NB4 (cell line): ENCODE measurements at places on chromosomes 1 and 21.

GRCh38 chr1:154593390-154593789 is 14.6 kb downstream of the ADAR start:
- DNase-seq, result no peak

DNA sequence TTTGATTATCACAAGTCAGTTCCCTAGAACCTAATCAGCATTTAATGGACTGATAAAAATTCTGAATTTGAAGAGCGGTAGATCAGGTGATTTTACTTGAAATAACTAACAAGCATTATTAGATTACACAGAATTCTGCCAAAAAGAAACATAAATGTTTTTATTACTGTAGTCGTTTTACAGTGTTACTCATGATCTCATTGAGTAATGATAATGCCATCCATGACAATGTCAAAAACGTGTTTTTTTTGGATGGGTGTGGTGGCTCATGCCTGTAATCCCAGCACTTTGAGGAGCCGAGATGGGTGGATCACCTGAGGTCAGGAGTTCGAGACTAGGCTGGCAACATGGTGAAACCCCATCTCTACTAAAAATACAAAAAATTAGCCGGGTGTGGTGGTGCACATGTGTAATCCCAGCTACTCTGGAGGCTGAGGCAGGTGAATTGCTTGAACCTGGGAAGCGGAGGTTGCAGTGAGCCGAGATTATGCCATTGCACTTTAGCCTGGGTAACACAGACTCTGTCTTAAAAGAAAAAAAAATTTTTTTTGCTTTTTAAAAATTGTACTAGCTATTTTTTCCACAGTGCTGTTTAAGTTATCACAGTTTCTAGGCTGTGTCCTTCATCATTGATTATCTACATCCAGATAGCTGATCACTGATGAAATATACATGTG is 56.6 kb downstream of the LAMC1 start:
- no peak for DNase-seq

- DNase-seq, result peak; percentile 40
Measured at GRCh38 chr1:201028461-201028889, 5.0 kb upstream of the KIF21B start.

DNA sequence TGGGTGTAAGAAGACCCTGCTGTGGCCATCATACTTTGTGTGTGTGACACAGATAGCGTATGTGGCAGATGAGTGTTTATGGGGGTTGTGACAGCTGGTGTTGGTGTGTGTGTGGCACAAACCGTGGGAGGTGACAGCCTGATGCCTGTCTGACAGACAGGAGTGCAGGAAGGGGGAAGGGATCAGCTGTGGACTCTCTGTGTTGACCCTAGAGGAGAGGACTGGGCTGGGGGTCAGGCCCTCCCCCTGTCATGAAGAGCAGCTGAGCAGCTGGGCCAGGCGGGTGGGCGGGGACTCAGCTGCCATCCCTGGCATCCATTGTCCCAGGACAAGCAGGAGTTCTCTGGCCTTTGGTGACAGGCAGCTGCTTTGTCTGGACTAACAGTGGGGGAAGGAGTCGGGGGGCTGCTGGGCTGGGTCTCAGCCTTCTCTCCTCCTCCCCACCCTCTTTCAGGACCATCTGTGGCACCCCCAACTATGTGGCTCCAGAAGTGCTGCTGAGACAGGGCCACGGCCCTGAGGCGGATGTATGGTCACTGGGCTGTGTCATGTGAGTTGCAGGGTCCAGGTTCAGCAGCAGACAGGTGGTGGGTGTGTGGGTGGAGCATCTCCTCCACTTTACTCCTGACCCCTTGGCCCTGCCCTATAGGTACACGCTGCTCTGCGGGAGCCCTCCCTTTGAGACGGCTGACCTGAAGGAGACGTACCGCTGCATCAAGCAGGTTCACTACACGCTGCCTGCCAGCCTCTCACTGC is 2.3 kb downstream of the PLK3 start:
- DNase-seq, result no peak

GRCh38 chr1:186194107-186194756 is 180.8 kb downstream of the TPR start:
- no peak for DNase-seq

DNA sequence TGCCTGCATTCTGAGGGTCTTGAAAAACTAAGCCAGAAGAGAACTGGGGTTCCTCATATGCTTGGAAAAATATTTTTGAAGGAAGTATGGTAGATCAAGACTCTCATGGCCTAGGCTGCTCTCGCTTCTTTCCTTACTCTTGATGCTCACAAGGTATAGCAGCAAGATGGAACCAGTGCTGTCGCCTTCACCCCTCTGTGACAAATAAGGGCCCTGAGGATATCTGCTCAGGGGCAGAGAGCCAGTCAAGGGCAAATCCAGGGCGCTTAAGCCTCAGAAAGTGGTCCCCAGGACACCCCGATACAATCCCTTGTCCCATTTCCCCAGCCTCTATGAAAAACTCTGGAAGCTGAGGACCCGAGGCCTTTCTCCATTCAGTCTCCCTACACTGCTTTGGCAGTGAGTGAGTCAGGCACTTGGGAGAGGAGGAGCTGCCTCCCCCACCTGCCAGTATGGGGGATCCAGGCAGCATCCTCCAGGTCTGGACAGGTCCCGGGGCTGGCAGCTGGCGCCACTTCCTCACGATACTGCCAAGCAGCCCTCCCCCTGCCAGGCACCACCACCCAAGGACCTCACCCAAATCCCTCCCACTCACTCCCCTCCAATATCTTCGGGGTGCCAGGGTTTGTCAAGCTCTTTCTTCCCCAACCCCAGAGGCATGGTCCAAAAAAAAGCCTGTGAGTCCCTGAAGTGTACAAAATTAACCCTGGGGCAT is 1.3 kb downstream of the IGSF9 start:
- no peak for DNase-seq

DNA sequence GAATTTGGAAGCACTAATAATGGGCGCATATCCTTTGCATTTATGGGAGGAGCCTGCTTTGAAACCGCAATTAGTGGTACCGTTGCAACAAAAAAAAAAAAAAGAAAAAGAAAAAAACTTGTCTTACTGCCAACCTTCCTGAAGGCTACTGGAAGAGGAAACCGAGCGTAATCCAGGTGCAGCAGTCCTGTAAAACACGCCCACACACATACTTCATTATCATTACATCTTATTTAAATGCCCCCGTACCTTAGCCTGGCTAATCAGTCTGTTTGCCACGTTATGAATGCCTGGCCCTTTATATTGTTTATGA is 686 bp upstream of the ZNF281 start:
- peak; percentile 61 for DNase-seq

- peak; percentile 49 for DNase-seq
Measured at GRCh38 chr21:22791986-22792560, 1793.9 kb downstream of the NCAM2 start.

GRCh38 chr1:159825564-159825963 is 1.1 kb upstream of the SLAMF8 start:
- DNase-seq, result no peak

DNA sequence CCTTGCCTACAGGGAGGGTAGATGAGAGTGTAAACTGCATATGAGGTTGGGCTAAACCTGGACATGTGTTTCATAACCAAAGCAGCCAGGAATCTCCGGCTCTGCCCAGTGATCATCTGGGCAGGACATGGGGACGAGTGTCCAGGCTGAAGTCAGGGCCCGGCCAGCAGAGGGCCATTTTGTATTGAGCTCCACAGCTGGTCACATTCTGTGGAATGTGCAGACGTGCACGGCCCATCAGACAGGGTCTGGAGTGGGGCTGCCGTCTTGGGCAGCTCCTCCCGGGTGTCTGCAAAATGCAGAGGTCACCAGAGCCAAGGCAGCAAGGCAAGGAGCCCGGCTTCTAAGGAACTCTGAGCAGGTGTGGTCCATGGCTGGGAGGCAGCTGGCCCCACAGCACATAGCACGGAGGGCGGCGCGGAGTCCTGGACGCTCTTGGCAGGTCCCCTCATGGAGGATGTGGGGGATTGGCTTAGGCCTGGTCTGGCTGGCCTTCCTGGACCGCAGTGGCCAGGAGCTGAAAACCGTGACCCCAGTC is 6.2 kb downstream of the LRRC3 start:
- DNase-seq, result no peak

DNA sequence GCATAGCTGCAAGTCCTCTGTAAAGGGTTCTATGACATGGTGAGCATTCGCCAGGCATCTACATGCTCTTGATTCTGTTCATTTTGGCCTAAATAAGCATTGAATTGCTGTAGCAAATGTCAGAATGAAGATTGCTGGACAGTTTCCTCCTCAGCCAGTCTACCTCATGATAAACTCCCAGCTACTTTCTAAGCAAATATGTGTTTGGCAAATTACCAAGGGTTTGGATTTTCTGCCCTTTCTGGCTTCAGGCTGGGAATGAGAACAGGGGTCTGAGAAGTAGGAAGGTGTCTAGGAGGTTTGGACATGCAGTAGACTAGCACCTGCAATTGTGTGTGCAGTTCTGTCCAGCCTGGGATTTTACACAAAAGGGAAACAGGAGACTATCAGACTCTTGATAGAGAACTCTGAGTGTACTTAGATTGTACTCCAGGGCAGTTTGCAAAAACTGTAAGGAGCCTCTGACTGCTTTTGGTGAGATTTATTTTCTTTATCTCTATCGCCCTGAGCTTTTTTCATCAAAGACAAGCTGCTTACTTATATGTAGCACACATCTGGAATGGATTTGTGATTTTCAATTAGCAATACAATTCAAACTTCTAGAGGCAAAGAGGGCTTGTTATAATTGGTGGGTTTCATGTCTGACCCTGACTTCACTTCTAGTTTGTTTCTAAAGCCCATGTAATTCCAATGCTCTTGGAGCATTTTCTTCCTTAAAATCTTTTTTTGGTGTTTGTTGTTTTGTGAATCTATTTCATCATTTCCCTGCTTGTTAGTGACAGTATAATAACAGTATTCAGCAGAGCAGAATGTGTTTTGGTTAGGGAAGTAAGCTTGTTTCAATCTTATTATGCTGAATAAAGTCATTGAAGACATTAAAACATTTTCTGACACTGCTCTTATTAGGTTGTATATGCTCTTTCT is 150.8 kb downstream of the VPS13D start:
- DNase-seq, result no peak

GRCh38 chr1:46003315-46003714 is 129.1 kb downstream of the PIK3R3 start:
- peak; percentile 83 for DNase-seq

- DNase-seq, result peak; percentile 72
Measured at GRCh38 chr1:226679853-226680516, 59.1 kb downstream of the ITPKB start.

DNA sequence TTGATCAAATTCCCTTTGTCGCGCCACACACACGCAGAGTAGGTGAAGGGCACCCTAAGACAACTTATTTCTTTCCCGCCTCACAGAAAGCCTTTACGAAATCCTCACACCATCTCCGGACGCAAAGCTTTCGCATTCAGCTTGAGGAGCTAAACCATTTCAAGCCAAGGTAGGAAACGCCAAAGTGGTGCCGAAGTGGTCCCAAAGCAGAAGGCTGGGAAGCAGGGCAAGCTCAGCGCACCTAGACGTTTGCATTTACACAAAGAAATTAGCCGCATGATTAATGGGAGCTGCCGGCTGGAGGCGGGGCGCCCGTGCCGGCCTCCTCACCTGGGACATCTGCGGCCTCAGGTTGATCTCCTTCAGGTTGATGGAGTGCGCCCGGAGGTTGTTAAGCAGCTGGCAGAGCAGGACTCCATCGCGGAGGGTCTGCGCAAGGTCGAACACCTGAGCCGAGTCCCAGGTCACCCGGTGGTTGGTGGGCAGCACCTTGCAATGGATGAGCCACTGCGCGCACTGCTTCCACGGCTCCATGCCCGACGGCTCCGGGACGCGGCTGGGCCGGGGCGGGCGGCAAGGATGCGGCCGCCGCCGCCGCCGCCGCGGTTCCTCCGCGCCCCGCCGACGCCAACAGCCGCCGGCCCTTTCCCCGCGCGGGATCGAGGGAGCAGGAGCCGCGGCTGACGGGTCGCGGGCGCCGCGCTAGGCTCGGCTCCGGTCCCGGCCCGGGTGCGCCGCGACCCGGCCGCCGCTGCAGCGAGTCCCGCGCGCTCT is 457 bp downstream of the VAV3 start:
- DNase-seq, result no peak

DNA sequence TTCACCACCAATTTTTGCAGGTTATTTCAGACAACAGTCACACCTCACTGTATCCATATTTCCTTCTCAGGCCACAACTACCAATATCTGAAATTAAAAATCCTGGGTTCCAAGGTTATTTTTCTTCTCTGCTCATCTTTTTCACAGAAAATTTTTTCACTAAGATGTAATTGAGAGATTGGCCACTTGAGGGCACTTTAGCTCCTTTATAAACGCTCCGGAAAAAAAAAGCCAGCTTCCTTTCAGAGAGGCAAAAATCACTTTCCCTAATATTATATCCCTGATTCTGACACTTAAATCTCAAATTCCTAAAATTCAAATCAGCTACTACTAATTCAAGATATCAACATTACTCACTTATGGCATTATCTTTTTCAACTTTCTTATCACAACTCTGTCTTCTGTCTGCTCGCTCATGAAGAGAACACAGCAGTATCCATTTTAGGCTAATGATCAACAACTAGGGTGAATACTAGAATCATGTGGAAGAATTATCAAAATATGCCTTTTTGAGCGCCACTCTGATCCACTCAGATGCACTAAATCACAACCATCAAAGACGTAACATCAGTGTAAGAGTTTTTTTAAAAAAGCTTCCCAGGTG is 101.4 kb upstream of the RGS1 start:
- DNase-seq, result peak; percentile 39

GRCh38 chr1:56191369-56191768 is 388.0 kb downstream of the PLPP3 start:
- DNase-seq, result no peak

DNA sequence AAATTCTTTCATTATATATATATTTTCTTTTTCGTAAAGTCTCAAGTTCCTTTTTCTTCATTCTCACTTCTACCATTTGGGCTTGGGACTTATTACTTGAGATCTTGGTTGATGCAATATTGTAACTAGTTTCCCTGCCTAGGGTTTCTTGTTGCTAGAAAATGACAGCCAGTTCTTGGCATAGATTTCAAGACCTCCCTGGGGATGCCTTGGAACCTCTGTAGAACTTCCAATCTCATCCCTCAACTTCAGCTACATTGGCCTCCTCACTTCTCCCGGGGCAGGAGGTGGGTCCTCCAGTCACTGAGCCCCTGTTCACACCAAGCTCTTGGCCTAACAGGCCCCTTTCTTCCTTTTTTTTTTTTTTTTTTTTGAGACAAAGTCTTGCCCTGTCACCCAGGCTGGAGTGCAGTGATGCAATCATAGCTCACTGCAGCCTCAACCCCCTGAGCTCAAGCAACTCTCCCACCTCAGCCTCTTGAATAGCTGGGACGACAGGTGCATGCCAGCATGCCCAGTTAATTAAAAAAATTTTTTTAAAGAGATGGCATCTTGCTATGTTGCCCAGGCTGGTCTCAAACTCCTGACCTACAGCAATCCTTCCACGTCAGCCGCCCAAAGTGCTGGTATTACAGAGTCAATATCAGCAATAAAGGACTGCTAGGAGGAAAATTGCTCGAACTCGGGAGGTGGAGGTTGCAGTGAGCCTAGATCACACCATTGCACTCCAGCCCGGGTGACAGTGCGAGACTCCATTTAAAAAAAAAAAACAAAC is 33.1 kb downstream of the MAP3K7CL start:
- DNase-seq, result peak; percentile 25

- peak; percentile 64 for DNase-seq
Measured at GRCh38 chr1:118151312-118151937, 33.6 kb downstream of the SPAG17 start.
